ENCODE measurements at places on chromosomes 4 and X. TPM values are rescaled to one million over a fixed set of nuclear protein-coding genes. Genes with fewer than 3 reads are reported as not detected.
A peak's percentile ranks its signal among the peaks of the same experiment; 100 is the strongest.

DNA sequence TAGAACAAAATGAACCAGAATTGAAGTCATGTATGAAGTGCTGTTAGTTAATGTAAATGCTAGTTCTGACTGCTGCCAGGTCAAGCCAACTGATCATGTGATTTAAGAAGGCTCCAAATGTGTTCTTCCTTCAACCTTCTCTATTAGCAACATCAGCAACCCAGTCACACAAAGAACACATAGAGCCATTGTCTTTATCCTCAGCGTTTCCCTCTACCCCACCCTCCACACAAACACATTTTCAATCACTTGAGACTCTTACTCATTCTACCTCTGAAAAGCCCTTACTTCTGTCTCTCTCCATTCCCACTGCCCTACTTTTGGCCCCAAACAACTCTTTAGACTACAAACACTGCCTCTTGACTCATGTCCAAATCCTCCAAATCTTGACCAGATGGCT, 89.7 kb upstream of the KDR start:
- DNase-seq = no peak

GRCh38 chr4:142291299-142292050, 554.6 kb downstream of the INPP4B start:
- DNase-seq = no peak

DNA sequence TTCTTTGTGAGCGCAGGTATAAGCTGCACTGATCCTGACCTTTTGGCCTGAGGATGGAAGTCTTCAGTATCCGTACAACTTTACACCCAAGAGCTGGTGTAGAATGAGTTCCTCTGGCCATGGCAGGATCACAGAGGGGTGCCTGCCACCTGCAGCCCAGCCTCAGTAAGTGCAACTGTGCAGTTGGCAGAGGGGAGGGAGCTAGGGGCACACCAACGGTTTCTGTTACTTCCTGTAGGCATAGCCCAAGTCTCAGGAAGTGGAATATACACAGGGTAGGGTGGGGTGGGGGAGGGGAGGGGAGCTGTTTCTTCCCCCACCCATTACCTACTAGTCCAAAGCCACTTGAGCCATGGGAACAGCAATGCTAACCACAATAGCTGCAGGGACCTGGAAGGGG, 85.4 kb upstream of the GBA3 start:
- peak; percentile 47 for DNase-seq

GRCh38 chrX:41596596-41596995, 92.2 kb upstream of the GPR34 start:
- DNase-seq = no peak

- no peak for DNase-seq
These were observed 74.0 kb downstream of the PAK3 start for GRCh38 chrX:111170017-111170416.

The GLRA3 gene
- polyA plus RNA-seq = 0.09 TPM

All from left lung (tissue), 14 donors.